ENCODE measurements at places on chromosomes 7 and 10.

DNA sequence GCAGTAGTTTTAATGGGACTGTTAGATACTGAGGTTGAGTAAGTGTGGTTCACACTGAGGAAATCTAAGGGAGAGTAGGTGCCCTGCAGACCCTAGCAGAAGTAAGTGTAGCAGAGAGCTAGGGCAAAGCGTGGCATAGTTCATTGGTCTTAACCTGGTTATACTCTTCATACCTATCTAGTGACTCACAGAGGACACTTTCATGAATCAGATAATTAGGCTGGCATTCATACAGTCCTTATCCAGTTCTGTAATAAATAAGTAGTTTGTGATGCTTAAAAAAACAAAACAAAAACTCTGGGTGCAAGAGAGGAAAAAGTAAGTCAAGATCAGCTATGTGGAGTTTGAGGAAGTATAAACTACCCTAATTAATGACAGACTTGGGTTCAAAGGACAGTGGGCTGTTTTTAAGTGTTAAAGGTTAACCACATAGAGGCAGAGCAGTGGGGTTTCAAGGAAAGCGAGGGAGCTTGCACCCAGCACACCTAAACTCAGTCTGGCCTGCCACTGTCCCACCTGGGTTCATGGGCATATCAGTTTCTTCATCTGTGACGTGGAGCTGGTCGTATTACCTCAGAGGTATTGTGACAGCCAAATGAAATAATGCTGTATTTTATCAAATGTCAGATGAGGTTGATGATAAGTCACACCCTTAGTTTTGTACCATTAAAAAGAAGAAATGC lies 27.1 kb downstream of the LMTK2 start:
- no peak for DNase-seq

- no peak for DNase-seq
Measured at GRCh38 chr10:108410236-108410635, 1245.7 kb upstream of the SORCS1 start.

GRCh38 chr10:571688-572451 lies 117.6 kb downstream of the DIP2C start:
- DNase-seq: no peak

GRCh38 chr7:20783700-20784387 lies 2.8 kb downstream of the SP8 start:
- no peak for DNase-seq

- DNase-seq: no peak
Measured at GRCh38 chr7:48245751-48246472, 74.7 kb downstream of the ABCA13 start.

DNA sequence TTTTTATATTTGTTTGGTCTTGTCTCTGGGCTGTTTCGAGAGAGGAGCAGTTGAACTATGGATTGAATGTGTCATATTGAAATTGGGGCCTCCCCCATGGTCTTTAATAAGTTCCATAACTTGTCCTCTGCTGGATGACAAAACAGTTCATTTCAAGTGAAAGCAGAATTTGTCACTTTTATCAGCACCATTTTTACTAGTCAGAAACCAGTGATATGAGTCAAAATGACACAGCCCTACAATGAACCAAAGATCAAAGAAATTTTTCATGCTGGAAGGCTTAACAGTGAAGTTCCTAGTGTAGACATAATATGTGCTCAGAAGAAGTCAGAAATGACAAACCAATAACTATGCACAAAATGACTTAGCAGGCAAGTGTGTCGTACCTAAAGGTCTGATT lies 133.6 kb upstream of the VWC2 start:
- no peak for DNase-seq

DNA sequence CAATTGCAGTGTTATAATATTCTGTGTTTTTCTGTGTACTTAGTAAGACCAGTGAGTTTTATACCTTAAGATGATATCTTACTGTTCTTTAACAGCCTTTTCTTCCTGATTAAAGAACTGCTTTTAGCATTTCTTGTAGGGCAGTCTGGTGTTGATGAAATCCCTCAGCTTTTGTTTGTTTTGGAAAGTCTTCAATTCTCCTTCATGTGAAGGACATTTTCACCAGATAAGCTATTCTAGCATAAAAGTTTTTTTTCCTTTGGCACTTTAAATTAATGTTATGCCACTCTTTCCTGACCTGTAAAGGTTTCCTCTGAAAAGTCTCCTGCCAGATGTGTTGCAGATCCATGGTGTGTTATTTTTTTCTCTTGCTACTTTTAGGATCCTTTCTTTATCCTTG lies 1059.8 kb downstream of the LRMDA start:
- no peak for DNase-seq

DNA sequence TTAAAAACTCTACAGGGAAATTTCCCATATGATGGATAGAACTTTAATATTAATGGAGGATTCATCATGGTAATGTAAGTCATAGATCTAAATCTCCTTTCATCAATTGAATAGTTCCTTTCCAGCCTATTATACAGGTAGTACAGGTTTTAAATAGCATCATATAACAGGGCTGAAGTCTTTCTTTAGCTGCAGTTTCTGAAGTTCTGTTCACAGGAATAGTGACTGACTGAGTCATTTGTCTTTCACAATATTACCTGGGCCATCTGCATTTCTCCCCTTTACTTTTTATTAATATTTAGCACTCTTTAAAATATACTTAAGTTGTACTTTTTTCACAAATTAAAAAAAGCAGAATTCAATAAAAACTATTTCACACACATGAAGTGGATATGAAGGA lies 12.6 kb upstream of the NPVF start:
- no peak for DNase-seq

- DNase-seq: no peak
Measured at GRCh38 chr7:28793381-28794085, 164.6 kb downstream of the TRIL start.

- DNase-seq: no peak
Measured at GRCh38 chr10:101305320-101306241, 48.4 kb upstream of the BTRC start.

- no peak for DNase-seq
Measured at GRCh38 chr7:95527033-95527775, 41.5 kb downstream of the ASB4 start.

DNA sequence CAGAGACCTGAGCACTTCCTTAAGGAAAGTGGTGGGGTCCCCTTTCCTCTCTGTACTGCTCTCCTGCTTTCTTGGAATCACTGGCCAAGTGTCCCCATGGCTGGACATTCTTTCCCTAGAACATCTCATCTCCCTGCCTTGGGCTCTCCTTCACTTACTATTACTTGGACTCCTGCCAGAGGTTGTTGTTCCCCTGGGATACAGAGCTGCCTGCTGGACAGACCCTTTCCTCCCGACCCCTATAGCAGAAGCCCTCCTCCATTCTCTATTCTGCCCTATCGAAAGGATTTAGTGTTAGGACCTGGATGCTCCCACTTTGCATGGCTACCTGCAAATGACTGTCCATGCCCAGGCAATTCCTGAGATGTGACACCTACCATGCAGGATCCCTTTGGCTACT lies 164.3 kb upstream of the PODXL start:
- DNase-seq: no peak

DNA sequence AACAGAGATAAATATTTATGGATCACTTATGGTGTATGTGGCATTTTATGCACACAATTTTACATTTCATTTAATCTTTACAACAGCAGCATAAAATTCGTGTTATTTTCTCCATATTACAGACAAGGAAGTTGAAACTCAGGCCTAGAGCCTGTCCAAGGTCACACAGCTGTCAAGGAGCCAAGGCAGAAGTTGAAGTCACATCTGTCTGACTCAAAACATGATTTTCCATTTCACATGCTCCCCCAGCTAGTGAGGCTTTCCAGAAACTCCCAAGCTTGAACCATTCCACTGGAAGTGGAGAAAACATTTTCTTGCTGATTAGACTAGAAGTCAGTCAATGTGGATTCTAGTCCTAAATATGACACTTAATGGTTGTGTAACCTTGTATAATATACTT lies 110.5 kb downstream of the HECTD2 start:
- DNase-seq: no peak

- DNase-seq: no peak
Measured at GRCh38 chr7:24548390-24548789, 24.9 kb upstream of the PALS2 start.
